Fibroblast of skin of left quadriceps (primary cell): ENCODE measurements at places on chromosomes 3 and 15.
A peak's percentile ranks its signal among the peaks of the same experiment; 100 is the strongest.

GRCh38 chr3:193040836-193041672, 123.4 kb upstream of the MB21D2 start:
- DNase-seq = peak; percentile 21

DNA sequence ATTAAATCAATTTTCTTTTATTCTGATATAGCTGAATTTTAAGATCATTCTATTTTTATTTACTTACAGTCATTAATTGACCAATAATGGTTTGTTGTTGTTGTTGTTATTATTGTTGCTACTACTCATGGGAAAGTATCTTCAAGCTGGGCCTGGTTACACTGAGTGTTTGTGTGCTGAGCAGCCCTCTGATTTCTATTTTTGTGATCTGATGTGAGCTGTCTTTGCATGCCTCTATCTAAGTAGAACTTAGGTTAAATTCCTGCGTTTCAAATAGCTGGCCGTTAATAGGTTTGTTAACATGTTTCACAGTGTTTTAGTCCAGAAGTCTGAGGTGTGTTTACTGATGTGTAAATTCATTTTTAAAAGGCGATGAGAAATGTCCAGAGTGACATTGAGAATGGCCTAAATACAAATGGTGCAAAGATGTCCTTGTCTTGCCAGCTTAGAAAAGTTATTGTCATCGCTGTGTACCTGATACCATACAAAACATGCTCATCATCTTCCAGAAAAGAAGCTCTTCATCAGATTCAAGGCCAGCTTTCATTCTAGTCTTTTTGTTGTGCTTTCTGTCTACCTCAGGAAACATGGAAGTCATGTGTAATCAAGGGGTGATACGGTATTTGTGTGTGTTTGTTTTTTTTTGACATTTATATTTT, 15.8 kb downstream of the ARIH2 start:
- no peak for DNase-seq

GRCh38 chr3:69439643-69440270, 53.9 kb upstream of the FRMD4B start:
- DNase-seq = no peak

GRCh38 chr15:94263341-94264273, 32.2 kb downstream of the MCTP2 start:
- DNase-seq = peak; percentile 82

DNA sequence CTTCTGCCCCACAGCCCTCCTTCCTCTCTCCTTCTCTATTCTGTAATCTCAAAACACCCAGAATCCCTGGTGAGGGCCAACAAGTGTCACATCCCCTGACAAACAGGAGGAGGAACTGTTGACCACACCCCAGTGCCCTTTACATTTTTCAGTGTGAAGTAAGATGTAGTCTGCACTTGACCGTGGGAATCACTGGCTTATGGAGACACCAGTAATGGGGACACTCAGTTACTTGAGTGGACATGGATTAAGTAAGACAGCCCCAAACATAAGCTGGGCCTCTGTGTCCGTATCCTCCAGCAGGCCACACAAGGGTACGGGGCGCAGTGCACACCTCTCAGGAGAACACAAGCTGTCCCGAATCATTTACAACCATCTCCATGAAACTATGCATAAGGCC, 28.4 kb upstream of the LIMD1 start:
- DNase-seq = no peak

DNA sequence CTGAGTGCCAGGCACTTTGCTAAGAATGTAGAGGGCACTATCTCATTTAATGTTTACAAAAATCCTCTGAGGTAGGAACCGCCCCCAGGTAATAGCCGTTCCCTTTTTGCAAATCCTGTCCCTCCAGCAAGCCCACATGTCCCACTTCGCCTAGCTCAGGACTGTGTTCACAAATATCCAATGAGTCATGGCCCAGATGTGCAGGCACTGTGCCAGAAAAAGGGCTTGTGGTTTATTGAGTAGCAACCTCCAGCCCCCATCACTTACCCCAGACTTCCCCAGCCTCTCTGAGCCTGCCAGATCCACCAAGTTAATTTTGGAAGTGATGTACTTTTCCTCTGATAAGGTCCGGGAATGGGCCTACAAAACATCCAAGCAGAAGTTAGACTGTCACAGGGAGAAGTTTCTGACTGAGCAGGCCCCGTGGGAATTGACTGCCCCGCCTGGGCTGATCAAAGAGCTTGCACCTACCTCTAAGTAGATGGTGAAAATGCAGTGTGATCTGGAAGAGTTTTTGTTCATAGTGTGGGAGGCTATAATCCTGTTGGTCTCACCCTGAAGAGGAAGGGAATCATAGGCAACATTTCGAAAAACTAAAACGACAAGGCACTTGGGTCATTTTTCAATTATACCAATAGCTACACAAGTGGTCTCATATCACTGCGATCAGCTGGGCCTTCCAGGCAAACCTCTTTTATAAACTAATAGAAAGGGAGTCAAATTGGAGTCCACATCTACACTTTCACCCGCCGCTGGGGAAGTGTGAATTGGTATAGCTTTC, 15.7 kb downstream of the KIF9 start:
- DNase-seq = peak; percentile 94

- DNase-seq = no peak
Measured at GRCh38 chr3:15495461-15496340, 25.8 kb downstream of the COLQ start.

- no peak for DNase-seq
Measured at GRCh38 chr3:37970802-37971201, 19.8 kb upstream of the VILL start.

- DNase-seq = no peak
Measured at GRCh38 chr3:4821975-4822374, 157.3 kb upstream of the BHLHE40 start.

DNA sequence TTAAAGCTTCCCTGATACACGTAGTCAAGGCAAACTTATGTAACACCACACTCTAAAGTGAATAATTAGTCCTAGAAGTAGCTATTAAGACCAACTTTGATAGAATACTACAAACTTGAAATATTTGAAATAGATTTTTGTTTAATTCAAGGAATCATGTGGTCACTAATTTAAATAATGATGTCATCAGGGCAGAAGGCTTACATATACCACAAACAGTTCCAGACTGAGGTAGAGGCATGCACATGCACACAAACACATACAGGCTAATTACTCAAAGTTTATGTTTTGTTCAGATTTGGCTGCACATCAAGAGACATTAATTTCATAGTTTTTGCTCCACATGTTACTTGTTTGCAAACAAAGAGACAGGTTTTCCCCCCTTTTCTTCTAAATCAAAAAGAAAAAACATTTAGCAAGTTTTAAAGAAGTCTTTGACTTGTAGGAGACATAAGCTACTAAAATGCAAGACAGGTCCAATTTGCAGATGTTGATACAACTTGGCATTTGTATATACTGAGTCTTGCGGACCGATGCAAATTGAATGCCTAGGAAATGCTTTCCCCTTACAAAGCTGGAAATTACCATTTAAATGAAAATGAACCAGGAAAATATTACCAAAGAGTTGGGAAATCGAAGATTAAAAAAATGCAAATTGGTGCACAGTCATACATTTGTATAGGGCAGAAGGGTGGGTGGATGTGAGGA, 594.8 kb downstream of the MAGI1 start:
- no peak for DNase-seq

- DNase-seq = peak; percentile 56
Measured at GRCh38 chr3:84958495-84959469, at the start of gene CADM2. CADM2 (plus strand) TSS chr3:84958989.

DNA sequence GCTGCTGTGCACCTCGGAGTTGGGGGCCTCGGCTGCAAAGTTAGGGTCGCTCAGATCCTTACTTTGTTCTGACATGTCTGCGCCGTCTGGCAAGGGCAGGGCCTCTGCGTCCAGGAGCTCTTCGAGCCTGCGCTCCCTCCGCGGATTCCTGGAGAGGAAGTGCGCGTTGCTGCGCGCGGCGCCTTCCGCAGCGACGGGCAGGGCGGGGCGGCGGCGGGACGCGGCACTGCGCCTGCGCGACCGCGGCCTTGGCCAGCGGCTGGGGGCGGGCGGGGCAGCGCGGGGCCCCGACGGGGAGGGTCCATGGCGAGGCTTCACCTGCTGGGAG, at the start of gene NDN:
Gene NDN, minus strand, starts transcription at position 163 of the 328 bp plus-strand sequence. Its CDS starts 88 bp downstream, at position 75.
- peak; percentile 21 for DNase-seq

GRCh38 chr3:23741036-23741706, 64.6 kb upstream of the UBE2E1 start:
- DNase-seq = no peak

- no peak for DNase-seq
Measured at GRCh38 chr15:28060005-28060404, 39.1 kb downstream of the OCA2 start.

DNA sequence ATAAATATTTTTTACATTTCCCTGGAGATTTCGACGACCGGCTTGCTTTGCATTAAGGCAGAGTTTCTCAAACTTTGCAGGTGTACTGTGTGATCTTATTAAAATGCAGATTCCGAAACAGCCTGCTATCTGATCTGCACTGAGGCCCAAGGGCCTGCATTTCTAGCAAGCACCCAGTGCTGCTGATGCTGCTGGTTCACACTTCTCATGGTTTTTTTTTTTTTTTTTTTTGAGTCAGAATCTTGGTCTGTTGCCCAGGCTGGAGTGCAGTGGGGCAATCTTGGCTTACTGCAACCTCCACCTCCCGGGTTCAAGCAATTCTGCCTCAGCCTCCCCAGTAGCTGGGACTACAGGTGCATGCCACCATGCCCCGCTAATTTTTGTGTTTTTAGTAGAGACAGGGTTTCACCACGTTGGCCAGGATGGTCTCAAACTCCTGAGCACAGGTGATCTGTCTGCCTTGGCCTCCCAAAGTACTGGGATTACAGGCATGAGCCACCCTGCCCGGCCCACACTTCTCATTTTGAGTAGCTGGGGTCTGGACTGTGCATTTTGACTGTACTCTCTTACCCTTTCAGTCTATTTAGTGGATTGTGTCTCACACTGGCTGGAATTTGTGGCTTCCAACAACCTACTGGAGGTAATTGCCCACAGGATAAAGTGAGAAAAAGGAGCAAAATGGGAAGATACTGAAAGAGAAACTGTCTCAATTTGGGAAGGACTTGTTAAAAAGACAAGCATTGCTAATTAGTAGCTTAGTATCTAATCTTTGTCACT, 94.1 kb downstream of the ITPR1 start:
- DNase-seq = no peak

DNA sequence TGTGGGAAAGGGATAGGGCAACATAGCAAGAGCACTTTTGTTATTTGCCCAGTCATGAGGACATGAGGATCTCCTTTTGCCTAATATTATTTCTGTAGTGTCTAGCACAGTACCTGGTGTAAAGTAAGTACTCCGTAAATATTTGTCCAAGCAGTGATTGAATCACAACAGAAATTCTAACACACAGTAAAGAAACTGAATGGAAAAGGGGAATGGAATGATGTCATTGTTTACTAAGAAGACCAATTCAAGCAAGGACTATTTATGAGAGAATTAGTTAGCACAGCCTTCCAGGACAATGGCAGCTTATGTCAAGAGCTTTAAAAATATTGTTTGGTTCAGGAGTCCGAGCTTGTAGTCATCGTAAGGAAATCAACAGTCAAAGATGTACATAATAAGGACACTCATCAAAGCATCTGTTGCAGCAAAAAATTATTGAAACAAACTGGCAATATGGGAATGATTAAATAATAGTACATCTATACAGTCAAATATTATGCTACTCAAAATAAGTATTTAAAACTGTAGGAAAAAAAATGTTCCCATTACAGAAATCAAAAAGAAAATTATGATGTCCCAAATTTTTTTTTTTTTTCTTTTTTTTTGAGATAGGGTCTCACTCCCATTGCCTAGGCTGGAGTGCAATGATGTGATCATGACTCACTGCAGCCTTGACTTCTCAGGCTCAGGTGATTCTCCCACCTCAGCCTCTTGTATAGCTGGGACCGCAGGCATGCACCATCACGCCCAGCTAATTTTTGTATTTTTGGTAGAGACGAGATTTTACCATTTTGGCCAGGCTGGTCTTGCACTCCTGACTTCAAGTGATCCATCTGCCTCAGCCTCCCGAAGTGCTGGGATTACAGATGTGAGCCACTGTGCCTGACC, 17.9 kb downstream of the CAPN7 start:
- DNase-seq = no peak

DNA sequence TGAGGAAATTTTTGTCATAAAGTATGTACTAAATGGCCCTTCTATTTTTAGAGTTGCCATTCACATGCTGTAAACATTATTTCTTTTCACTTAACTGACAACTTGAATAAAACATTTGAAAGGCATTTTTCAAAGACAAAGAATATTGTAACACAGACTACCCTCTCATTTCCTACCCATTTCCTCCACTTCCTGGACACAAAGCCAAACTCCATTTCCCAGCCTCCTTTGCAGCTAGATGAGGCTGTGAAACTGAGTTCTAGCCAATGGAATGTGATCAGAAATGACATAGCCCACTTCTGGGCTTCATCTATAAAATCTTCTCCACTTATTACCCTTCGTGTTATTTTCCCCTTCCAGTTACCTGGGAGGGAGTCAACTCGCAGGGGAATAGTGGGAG, 288.9 kb upstream of the DPH6 start:
- no peak for DNase-seq

DNA sequence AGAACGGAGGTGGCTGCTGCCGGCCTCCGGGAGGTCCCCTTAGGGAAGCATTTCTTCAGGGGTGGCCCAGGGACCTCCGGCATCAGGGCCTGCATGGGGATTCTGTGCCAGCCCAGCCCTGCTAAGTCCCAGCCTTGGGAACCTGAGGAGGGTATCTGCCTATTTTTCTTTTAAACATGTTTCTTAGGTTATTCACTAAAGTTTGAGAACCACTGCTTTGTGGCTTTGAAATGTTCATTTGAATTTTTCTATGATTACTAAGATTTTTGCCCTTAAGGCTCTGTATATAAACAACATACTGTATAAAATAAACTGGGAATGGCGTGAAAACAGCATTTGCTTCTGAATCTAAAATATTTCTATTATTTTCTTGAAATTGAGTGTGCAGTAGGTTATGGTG, 24.4 kb downstream of the FAN1 start:
- no peak for DNase-seq

GRCh38 chr3:142768338-142768737, 44.5 kb downstream of the TRPC1 start:
- DNase-seq = no peak

- DNase-seq = peak; percentile 20
Measured at GRCh38 chr3:8385848-8386620, 115.6 kb upstream of the LMCD1 start.

GRCh38 chr3:47176582-47176981, 12.7 kb upstream of the SETD2 start:
- no peak for DNase-seq

- no peak for DNase-seq
Measured at GRCh38 chr3:39428745-39429201, 22.3 kb downstream of the RPSA start.

DNA sequence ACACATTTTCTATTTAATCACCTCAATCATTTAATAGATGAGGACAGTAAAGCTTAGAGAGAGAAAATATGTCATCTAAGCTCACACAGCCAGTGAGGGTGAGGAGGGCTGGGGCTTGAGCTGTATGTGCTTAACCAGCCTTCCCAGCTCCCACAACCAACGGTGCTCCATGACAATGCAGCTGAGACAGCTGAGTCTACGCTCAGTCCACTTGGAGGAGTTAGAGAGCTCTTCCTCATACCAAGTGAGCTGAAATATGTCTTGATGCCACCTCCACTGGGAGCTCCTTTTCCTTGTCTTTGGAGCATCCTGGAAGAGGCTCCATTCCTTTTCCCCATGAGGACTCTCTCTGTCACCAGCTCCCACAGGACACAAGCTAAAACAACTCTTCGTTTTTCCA, 9.3 kb downstream of the HOMER2 start:
- no peak for DNase-seq

GRCh38 chr3:67998281-67998680, 343.9 kb upstream of the SUCLG2 start:
- DNase-seq = no peak
